ENCODE measurements at places on chromosomes 1 and 21.

GRCh38 chr1:205924460-205924790 lies 18.8 kb downstream of the SLC26A9 start:
- DNase-seq = no peak

DNA sequence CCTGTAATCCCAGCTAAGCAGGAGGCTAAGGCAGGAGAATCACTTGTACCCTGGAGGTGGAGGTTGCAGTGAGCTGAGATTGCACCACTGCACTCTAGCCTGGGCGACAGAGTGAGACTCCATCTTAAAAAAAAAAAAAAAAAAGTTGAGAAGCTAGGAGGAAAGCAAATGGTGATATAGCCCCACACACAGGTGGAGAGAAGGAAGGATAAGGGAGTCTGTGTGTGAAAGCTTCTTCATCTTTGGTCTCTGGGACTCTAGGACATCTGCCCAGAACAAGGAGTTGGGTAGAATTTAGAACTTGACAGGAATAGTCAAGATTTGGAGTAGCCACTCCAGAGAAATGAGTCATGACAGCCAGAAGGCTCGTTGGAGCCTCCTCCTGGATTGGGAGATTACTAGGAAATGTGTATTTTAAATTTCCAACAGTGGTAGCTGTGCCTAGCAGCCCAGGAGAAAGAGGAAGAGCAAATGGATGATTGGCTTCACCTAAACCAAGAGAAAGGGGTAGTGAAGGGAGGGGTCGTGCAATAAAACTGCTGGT lies 19.9 kb downstream of the NPL start:
- DNase-seq = no peak

DNA sequence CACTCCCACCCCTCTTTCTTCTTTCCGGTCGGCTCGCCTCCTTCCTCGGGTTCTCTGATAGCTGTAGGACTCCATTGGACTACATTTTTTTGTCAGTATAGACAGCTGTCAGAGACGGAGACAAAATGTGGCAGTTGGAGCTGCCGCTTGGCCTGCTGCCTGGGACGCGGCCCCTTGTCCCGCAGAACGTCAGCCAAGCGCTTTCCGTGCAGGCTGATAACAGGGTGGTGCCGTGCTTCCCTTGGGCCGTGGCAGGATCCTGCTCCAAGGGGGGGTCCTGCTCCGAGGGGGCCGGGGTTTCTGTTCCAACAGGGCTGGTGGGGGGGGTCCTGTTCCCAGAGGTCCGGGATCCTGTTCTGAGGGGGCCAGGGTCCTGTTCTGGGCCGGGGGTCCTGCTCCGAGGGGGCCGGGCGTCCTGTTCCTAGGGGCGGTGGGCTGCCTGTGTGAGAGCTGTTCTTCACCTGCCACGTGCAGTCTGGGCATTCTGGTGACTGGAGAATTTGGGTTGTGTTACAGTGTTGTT lies 4.9 kb downstream of the SKI start:
- no peak for DNase-seq

GRCh38 chr21:14901482-14901958 lies 163.3 kb downstream of the NRIP1 start:
- DNase-seq = peak; percentile 91

DNA sequence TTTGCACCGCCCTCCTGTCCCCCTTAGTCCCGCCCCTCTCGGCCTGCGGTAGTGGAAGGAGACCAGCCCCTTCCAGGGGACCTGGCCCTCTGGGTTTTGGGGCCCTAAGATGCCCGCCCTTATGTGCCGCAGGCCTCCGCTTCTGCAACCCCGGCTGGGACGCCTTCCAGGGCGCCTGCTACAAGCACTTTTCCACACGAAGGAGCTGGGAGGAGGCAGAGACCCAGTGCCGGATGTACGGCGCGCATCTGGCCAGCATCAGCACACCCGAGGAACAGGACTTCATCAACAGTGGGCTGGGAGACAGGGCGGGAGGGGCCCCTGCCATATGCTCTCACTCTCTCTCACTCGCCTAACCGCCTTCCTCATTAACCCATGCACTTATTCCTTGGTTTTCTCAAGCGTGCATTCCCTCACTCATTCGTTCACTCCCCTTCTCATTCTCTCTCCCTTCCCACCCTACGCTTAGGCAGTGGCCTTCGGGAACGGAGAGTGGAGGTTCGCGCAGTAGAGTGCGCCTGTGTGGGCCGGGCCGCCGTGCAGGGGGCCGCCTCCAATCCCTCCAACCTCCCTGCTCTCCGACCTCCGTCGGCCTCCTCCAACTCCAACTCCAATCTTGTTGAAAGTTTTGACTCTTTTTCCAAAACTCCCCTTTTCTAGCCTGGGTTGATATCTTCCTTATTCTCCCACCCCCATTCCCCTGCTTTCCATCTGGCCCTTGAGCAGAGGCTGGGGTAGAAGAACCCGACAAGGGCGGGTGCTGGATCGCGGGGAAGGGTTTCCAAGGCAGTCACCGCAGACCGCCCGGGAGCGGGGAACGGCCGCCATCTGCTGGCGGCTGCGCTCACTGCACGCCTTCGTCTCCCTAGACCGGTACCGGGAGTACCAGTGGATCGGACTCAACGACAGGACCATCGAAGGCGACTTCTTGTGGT lies 15.2 kb downstream of the BCAN start:
- peak; percentile 38 for DNase-seq

DNA sequence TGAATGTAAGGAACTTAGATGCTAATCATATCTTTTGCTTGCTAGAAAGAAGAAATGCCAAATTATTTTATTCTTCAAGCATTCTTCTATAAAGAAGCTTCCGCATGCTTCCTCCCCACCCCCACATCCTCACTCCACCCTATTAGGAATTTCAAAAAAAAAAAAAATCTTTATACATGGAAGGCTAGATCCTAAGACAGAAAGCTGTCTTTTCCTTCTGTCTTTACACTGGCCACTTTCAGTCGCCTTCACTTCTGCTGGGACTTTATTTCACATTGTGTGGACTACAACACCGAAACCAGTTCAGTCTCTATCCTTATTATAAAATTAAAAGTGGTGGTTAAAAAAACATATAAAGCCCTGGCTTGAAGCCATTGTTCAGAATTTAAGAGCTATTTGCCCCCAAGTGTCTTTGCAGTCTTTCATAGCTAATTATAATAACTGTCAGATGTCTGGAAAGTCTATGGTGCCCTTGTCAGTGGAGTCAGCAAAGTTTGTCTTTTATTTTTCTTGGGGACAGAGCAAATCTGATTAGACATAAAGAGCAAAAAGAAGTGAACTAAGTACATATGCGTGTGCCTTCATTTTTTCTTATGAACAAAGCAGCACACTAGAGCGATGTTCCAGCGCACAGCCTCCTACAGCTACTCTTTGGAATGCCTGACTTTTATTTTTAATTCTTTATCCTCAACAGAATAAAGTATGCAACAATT lies 297.7 kb downstream of the PTPRC start:
- no peak for DNase-seq

- no peak for DNase-seq
Observed at GRCh38 chr1:53486395-53487026, 27.3 kb downstream of the DMRTB1 start.

- peak; percentile 1 for DNase-seq
Observed at GRCh38 chr1:149843431-149844041, 55.8 kb upstream of the BOLA1 start.

DNA sequence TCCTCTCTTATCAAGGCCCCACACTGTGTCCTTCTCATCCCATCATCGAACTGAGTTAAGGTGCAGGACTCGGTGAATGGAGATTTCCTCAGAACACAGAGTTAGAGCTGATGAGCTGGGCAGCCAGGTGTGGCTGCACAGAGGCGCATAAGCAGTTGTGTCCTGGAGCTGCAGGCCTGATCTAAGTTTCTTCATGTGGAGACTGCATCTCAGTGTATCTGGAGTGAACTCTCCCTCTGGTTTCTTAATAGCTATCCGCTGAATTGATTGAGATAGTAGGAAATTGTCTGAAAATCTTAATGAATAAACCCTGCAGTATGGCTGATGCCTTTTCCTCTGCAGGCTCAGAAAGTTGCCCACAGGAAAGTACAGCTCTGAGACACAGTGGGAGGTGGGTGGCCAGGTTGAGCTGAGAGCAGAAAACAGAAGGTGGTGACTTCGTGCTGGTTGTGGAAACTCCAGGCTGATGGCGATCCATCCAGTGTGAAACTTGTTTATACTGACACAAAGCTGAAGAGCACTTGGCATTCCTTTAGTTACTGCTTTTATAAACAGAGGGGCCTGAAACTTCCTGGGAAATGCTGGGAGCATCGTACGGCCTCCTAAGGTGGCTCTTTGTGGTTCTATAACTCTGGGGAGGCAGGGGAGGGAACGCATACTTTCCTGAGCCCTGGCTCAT lies 67.4 kb upstream of the F3 start:
- DNase-seq = peak; percentile 79

GRCh38 chr1:36321119-36321951 lies 2.1 kb downstream of the EVA1B start:
- DNase-seq = no peak

Data from H4 (cell line).